ENCODE measurements at places on chromosomes 6 and 20.

GRCh38 chr20:23290761-23291574 lies 59.6 kb upstream of the NXT1 start:
- DNase-seq = no peak

GRCh38 chr6:127015858-127016257 lies 102.6 kb upstream of the RSPO3 start:
- DNase-seq = no peak

- DNase-seq = no peak
Observed at GRCh38 chr6:28767133-28767532, 156.7 kb downstream of the TRIM27 start.

- DNase-seq = no peak
Observed at GRCh38 chr6:150685860-150686259, 86.2 kb downstream of the PLEKHG1 start.

DNA sequence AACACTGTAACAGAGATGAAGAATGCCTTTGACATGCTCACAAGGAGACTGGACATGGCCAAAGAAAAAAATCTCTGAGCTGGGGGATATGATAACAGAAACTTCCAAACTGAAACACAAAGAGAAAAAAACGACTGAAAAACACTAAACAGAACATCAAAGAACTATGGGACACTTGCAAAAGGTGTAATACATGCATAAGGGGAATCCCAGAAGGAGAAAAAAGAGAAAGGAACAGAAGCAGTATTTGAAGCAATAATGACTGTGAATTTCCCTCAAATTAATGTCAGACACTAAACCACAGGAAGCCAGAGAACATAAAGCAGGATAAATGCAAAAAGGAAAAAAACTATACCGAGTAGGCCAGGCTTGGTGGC lies 117.4 kb upstream of the ARID1B start:
- no peak for DNase-seq

DNA sequence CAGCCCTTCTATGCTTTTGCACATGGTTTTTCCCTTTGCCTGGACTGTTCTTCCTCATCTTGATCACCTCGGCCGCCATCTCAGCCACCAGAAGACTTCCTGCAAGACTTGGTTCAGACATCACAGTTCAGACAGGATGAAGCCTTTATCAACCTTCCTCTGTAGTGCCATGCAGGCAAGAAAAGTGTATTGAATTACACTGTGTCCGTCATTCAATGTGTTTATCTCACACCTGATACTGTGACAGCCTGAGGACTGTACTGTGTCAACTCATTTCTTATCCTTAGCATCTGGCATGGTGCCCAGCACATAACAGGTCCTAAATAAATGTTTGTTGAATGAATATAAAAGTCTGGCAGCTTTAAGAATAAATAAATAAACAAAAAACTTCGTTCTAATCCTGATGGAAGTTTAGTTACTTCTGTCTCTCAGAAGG lies 133.3 kb upstream of the MAN1A1 start:
- no peak for DNase-seq

Measured in stimulated activated naive CD4-positive, alpha-beta T cell (primary cell).